ENCODE measurements at places on chromosomes 6 and 20.

DNA sequence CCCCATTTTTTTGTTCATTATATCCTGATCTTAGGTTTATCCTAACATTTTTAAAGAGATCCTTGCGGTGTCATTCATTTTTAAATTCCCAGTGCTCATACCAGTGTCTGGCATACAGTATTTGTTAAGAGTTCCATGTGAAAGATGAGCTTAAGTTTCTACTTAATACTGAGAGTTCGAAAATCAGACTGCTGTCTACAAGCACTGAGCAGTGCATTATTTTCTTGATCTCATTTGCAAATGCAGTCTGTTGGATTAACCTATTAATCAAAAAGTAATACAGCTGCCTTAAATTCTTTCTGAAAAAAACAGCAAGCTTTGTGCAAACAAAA lies 663 bp downstream of the COQ3 start:
- no peak for DNase-seq

DNA sequence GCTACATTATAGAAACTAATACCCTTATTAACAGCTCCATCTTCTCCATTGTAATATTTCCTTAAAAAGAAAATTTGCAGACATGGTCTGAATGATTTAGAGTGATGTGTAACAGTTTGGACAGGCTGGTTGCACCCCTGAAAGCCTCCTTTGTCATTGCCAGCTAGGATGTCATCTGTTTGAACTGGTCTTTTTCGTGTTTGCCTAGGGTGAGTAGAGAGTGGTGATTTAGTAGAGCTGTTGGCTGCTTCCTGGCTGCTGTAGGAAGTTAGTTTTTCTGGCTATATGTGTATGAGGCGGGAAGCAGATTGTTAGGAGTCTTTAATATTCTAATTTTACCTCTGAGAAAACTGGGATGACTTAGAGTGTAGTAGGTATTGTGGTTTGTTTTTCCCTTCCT lies 101.1 kb downstream of the ZFAND3 start:
- DNase-seq = no peak

DNA sequence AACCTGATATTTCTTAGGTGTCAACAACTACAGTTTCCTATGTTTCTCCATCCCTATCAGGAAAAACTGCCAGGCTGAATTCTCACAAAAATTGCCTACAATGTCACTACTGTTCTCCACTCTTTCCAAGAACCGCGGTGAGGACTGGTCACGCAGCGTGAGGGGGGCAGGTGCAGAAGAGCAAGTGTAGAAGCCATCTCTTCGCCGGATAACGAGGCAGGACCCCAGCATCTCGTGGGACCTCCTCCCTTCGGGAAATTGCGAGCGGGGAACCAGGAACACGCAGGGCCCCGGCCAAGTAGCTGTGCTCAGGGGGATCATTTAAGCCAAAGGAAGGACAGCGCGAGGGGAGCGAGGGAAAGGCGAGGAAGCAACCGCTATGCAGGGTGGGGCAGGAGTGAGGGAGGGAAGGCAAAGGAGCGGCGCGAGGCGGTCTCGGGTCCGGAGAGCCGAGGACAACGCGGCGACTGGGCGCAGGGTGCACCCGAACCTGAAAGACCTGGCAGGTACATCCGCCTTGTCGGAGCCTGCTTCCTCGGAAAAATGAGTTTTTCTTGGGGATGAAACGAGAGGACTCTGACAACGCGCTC lies 559 bp downstream of the APMAP start:
- no peak for DNase-seq

- no peak for DNase-seq
Observed at GRCh38 chr6:152386131-152386530, 251.0 kb downstream of the SYNE1 start.

- DNase-seq = no peak
Observed at GRCh38 chr6:168959696-168960095, 293.9 kb downstream of the THBS2 start.

DNA sequence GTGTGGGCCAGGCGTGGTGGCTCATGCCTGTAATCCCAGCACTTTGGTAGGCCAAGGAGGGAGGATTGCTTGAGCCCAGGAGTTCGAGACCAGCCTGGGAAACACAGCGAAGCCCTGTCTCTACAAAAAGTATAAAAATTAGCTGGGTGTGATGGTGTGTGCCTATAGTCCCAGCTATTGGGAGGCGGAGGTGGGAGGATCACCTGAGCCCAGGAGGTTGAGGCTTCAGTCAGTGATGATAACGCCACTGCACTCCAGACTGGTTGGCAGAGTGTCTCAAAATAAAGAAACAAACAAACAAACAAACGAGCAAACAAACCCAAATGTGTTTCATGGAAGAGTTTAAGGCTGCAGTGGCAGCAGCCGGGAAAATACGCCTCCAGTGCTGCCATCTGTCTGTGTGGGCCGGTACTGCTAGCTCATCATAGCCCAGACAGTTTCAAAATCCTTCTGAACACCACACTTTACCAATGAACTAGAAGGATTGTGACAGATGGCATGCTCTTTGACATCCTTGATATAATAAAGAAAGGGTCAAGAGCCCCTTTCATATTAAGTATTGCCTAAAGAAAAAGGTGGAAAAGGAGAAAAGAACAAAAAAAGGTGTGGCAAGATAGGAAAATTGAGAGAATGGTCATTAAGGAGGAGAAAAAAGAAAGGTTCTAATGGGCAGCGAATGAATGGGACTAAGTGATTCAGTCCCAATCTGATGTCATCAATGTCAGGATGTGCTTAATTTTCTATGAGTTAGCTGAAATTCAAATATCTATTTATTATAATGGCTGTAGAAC lies 298.6 kb downstream of the SYNE1 start:
- DNase-seq = peak; percentile 60

- peak; percentile 25 for DNase-seq
Observed at GRCh38 chr20:50504231-50504823, 5.9 kb upstream of the PTPN1 start.

DNA sequence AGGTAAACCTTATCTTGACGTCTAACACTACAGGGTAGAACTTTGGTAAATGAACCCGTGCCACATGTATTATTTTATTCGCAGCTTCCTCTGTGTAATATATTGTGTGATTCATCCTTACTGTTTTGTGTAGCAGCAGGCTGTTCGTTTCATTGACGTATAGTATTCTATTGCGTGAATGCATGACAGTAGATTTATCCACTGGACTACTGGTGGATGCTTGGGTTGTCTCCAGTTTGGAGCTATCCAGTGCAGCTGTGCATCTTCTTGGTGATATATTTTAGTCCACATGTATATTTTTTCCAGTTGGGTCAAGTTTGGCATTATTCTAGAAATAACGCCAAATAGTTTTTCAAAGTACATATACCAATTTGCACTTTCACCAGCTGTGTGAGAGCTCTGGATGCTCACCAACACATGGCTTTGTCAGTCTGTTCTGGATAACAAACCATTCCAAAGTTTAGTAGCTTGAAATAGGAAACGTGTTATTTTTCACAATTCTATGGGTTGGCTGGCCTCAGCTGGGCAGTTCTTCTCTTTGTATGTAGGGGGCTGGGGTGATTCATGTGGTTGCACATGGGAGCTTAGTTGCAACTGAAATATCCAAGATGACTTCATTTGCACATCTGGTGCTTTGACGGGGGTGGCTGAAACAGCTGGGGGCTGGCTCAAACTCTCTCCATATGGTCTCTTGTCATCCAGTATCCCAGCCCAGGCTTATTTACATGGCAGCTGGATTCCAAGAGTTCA lies 9.3 kb downstream of the ECT2L start:
- no peak for DNase-seq

DNA sequence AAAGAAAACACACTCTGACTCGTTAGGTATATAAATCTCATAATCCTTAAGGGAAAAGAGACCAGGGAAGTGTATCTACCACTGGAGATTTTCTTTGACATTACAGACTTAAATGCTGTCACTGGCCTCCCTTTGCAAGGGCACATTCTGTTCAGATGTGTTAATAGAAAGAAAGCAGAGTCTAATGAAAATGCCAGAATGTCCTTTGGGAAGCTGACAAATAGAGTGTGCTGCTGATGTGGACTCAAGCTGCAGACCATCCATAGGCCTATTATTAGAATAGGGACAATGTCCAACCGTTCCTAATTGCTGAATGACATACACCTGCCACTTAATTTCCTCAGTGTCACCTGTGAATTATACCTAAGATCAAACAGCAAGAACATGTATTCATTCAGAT lies 41.2 kb downstream of the SLC35D3 start:
- no peak for DNase-seq

DNA sequence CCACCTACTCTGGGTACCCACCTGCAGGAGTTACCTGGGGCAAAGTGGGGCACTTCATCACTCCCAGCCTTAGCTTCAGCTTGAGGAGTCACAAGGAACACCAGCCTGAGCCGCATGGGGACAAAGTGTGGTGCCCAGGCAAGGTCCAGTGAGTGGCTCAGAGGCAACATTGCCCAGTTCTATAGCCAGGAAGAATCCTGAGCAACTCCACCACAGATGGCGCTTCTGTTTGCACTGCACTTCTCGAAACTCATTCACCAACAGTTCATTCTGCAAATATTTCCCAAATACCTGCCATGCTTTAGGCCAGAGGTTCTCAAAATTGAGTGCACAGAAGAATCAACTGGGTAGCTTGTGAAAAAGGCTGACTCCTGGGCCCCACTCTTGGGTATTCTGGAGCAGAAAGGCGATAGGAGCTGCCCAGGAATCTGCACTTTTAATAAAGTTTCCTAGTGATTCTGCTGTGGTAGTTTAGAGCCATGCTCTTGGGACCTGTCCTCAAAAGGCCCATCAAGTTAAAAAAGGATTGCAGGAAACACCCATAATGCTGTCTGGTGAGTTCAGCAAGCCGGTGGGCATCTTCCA lies 83.1 kb downstream of the VEGFA start:
- DNase-seq = no peak

GRCh38 chr6:12060780-12061609 lies 48.9 kb downstream of the HIVEP1 start:
- DNase-seq = peak; percentile 64

DNA sequence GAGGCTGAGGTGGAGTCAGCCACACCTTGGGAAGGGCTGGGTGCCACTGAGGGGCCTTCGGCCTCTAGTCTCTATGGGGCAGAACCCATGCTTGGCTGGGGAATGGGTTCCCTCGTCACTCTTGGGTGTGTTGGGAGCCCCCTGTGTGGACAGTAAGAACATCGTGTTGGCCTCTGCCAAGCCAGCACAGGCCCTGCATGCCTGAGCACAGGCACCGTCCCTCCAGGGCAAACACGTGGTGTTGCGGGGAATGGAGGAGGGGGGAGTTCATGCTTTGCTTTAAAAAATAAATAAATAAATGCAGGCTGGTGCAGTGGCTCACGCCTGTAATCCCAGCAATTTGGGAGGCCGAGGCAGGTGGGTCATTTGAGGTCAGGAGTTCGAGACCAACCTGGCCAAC lies 63.0 kb downstream of the EZR start:
- DNase-seq = no peak

GRCh38 chr20:51374456-51374830 lies 168.1 kb downstream of the NFATC2 start:
- DNase-seq = no peak

GRCh38 chr20:46293084-46293483 lies 15.2 kb downstream of the CDH22 start:
- DNase-seq = no peak

DNA sequence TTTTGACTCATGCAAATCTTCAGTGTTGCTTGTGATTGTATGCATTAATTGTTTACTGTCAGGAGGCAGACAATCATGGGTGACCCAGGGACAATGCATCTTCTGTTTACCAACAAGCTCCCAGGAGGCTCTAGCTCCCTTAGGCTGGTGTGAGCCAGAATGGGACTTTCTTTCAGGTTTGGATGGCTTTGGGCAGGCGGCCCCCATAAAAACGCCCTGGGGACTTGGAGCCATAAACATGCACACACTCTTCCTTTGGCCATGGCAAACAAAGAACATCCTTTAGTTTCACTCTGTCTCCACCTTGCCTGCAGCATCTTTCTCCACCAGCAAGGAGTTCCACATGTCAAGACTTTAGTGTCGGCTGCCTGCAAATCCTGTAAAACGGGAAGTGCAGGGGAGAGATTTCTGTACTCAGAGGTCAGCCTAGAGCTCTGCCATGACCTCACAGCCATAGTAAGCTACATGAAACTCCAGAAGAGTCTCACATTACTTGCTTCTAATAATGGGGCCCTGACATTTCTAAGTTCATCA lies 127.6 kb downstream of the MAP3K7 start:
- no peak for DNase-seq

DNA sequence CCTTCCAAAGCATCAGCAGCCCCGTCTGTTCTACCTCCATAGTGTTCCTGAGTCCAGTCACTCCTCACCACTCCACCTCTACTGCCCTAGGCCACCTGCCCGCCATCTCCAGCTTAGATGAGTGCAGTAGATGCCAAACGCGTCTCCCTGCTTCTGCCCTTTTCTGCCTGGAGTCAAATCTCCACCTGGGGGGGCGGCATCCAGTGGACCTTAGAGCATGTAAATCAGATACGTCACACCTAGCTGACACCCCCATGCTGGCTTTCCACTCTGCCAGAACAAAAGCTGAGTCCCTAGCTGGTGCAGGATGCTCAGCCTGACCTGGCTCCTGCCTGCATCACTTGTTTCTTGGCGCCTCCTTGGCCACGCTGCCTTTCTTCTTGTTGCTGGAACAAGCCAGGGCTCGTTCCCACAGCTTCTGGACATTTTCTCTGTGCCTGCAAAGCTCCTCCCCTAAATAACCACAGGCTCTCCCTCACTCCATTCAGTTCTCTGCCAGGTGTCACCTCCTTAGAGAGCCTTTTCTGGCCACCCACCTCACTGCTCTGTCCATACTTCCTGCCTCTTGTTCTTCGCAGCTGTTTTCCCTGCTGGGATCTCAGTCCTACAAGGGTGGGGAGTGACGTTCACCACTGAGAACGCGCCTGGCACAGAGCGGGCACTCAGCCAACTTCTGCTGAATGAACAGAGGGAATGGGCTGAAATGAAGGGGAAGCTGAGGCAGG lies 5.8 kb downstream of the DDR1 start:
- no peak for DNase-seq

DNA sequence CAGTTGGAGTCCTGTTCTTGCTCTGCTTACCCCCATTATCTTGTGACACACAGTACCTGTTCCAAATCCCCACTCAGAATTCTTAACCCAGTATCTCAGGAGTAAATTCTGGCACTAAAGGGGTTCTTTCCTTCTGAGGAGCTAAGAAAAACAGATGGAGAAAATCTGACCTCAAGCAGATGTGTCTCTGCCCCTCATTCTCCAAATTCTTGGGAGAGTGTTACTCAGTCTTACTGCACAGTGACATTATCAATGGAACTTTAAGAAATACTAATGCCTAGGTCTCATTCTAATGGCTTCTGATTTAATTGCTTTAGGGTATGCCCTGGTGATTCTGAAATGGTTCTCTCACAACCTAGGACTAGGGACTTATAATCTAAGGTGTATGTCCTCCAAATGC lies 40.6 kb upstream of the PTPRK start:
- DNase-seq = no peak

All from CD4-positive, alpha-beta T cell treated with Interleukin-6 at 100 ng/mL for 8 hours (primary cell).